ENCODE measurements at places on chromosomes 6 and 20.
A peak's percentile ranks its signal among the peaks of the same experiment; 100 is the strongest.

DNA sequence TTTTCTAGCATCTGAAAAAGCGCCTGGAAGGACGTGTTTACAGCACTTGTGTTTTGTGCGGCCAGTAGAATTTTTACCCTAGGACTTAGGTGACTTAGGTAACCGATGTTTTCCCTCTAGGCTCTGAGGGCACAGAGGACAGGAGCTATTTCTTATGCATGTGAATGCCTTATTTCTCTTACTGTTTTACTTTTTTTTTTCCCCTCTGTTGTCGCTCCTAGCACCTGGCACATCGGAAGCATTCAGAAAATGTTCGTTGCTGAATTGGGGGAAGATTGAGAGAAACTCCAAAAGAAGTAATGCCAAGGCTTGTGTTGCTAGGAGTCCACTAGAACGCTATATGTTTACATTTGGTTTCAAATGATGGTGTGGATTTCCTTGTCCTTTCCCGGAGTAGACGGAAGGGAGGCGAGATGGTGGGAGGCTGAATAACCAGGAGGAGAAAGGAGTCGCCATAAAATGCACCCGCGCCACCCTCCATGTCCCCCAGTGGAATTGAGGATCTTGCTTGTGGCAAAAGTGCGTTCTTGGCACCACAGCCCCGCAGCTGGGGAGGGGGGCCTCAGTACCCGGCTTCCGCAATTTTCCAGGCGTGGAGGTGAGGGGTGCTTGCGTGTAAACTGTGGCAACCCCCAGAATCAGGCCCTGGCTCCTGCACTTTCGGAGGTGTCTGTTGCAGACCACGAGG lies 6.9 kb downstream of the OLIG3 start:
- no peak for DNase-seq

GRCh38 chr6:11938285-11938890 lies 73.7 kb upstream of the HIVEP1 start:
- DNase-seq = no peak

GRCh38 chr20:45342855-45343531 lies 5.2 kb downstream of the SDC4 start:
- no peak for DNase-seq

DNA sequence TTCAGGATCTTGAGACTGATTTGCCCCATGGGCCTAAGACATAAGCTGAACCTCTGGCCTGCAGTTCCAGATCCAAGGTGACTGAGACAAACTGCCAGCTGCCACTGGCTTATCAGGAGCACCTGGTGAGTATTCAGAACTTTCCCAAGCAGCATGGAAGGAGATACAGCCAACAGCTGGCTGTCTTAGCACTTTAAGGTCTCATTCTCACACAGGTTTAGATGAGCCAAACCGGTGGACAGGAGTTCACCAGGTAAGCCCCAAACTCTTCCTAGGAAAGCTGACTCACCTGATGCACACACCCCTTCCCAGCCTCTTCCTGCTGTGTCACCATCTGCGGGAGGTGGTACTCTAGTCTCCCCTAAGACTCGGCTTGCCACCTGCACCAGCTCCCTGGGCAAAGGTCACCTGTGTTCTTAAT lies at the start of gene BANF2:
Gene BANF2, plus strand, starts transcription at position 36 of the 421 bp plus-strand sequence. CDS start 25,060 bp downstream, outside the sequence.
- no peak for DNase-seq

- DNase-seq = no peak
These were observed 495 bp downstream of the FAM83B start for GRCh38 chr6:54846857-54847674.

DNA sequence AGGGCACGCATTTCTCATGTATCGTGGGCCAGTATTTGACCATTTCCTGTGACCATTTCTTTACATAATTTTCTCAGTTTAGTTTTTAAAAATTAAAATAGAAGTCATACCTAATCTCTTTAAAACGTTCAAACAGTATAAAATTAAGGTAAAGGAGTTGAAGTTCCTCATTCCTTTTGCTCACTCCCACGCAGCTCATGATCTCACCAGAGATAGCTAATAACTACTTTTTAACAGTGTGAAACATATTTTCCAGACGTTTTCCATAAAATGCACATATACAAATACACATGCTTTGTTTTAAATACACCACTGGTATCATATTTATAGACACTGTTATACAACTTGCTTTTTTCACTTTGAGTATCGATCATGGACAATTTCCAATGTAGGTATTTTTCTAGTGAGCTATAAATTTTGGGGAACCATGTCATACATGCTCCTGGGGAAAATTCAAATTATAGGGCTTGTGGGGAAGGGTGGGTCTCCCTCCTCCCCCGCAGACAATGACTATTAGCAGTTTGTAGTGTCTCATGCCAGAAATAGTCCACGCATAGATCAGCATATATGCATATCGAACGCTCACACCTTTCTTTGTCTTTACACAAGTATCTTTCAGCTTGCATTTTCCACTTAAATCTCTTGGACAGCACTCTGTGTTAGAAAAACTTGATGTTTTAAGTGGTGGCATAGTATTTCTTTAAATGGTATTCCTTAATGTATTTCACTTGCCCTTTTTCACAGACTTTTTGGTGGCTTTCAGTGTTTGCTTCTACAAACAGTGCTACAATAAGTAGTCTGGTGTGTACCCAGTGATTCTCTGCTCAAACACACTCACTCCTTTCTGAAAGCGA lies 145.5 kb upstream of the ZNF217 start:
- no peak for DNase-seq

DNA sequence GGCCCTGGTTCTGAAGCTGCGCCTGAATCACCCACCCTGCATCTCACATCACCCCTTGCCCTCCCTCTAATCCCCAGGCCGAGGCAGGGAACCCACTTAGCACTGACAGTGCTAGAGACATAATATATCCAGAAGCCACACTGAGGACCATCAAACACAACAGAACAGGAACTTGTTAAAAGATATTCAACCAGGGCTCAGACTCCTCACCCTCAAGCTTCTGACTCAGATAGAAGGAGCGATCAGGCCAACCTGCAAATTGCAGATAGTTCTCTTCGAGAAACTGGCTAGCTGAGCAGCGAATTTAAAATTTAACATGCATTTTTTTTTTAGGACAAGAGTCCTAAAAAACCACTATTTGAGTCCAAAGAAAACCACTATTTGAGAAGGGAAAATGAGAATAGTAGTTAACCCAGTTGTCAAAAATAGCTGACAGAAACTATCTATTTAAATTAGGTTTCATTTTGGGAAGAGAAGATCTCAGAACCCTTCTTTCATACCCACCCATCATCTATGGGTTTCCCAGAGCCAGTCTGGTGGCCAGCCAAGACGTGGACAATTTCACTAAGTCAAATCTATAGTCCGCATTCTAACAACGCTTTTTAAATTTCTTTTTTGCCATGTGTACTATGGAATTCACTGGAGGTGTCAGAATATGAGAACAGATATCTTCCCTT lies 95.6 kb downstream of the OPRM1 start:
- DNase-seq = no peak

DNA sequence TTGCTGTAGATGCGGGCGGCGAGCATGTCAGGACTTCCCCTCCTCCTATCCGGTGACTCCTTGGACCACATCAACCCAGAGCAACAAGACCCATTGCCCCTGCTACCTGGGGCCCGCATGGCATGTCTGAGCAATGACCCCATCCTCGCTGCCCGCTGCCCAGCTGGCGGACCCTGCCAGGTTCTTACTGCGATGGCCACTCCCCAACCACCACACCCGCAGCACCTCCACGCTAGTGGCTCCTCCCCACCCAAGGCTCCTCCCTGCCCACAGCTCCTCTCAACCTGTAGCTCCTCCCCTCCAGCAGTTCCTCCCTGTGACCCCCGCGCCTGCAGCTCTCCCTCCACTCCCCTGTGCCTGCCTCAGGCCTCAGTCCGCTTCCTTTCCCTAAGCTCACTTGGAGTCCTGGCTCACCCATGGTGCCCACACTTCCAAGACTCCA lies 17.6 kb upstream of the SERPINB9 start:
- DNase-seq = no peak

DNA sequence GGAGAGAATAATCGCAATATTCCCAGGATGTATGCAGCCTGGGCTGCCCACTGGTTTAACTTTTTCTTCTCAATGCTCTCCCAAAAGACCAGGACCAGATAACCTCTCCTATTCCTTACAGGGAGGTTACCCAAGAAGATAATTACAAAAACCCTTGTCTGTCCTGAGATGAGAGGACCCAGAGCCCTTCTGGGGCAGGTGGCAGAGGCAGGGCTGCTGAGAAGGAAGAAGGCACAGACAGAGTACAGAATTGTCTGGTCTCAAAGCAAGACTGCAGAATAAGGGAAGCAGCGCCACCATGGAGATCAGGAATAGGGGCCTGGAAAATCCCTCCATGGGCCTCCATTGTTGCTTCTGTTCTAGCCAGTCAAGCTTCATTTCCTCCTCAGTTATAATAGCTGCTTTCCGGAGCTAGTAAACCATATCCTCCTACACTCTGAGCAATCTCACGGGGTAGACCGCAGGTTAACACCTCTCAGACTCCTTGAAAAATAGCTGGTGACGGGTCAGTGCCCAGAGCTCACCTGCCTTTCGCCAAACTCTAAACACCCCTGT lies 463 bp upstream of the HLA-DMB start:
- no peak for DNase-seq

- no peak for DNase-seq
These were observed 52.0 kb upstream of the FYN start for GRCh38 chr6:111925296-111925695.

GRCh38 chr6:158405933-158406332 lies 93.7 kb downstream of the TULP4 start:
- DNase-seq = no peak

- no peak for DNase-seq
These were observed 23.9 kb upstream of the NAA20 start for GRCh38 chr20:19992996-19993908.

DNA sequence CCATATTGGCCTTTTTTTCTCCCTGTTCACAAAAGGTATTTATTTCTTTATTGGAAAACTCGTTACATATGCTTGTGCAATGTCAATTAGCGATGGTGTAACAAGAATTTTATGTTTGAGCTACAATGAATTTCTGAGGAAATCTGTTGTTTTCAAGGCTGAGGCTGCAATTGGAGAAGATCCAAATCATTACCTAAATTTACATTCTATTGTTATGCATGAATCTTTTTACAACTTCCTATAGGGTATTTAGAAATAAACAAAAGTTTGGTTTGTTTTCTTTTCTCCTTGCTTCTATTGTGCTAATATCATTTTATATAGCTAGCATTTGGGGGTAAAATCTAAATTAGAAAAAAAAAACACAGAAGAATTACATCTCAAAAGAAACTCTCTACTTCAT lies 34.7 kb upstream of the NKAIN2 start:
- no peak for DNase-seq

GRCh38 chr6:163759542-163759941 lies 345.0 kb downstream of the QKI start:
- DNase-seq = no peak

DNA sequence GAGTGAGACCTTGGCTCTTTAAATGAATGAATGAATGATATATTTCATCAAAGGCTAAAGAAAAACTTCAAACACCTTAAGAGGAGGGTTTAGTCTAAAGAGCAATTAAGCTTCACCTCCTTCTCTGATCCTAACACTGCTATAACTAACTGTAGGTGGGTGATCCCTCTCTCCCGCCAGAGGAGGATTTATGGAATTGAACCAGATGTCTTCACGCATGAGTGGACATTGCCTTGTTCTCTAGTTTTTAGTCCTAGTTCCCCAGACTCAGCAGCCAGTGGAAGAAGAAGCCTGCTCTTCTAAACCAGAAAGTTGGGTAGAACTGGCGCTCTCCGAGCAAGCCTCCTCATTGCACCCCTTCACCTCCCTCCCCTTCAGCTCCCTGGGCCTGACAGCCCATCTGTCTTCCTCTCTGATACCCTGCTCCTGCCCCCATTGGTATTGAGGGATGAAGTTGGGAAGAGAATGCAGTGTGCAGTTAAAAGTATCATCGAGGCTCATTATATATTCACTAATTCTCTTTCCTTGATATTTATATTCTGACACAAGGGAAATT lies 142.7 kb downstream of the ARID1B start:
- DNase-seq = no peak

DNA sequence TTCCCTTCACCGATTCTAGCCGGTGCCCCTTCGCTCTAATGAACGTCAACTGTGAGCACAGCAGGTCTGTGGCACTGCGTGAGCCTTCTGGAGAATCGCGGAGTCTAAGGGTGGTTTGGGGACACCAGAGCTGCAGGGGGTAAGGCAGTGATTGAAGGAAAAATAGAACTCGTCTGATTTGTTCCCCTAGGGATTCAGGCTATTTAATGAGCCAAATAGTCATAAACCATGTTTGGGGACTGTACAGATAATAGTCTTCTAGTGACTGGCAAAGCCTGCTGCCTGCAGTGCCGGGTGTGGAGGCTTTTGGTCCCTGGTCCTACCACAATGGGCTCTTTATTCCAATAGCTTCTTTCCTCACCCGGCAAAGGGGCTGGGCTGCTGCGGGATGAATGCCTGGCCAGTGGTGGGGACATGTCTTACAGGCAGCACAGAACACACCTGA lies 11.1 kb upstream of the NTSR1 start:
- no peak for DNase-seq

DNA sequence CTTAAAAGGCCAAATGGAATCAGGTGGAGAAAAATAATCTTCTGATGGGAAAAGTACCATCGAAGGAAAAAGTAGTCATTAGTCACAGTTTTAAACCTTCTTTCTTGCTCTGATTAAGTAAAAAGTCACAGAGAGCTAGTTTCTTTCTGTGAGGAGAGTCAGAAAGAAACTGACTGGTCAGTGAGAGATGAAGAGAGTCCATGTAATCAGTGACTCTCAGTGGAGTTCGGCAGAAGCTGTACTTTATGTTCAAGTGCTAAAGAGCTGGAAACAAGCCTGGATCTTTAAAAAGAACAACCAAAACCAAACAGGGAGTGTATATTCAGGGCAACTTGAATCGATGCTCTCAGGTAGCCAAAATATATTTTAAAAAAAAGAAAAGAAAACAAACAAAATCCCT lies 44.5 kb downstream of the MDGA1 start:
- DNase-seq = no peak

GRCh38 chr6:41637194-41638001 lies 870 bp upstream of the MDFI start:
- no peak for DNase-seq

DNA sequence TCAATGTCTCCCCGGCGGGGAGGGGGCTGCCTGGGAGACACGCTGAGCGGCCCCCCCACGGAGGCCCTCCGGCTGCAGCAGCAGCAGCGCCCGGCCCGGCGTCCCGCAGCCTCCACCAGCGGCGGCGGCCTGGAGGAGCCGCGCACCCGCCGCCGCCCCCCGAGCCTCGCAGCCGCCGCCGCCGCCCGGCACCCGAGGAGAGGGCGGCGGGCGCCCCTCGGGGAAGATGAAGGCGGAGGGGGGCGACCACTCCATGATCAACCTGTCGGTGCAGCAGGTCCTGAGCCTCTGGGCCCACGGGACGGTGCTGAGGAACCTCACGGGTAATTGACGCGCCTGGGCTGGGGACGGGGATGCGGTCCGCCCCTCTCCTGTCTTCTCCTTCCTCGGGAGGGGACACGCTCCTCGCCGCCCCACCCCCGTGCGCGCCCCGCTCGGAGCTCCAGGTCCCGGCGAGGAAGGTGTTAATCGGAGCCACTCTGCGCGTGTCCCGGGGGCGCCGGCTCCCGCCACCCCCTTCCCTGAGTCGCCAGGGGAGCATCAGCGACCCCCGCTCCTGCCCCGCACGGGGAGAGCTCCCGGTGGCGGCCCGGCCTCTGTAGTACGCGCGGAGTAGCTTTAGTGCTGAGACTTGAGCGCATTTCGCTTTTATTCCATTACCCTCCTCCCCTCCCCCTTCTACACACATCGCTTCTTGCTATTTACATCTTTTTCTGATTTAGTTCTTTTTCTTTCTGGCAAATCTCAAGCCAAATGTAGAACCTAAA lies 686 bp downstream of the TMEM170B start:
- peak; percentile 6 for DNase-seq

- DNase-seq = no peak
These were observed 85.3 kb upstream of the BHLHE23 start for GRCh38 chr20:63091901-63092659.

- DNase-seq = no peak
These were observed 256.3 kb downstream of the ERMARD start for GRCh38 chr6:170007468-170008293.
